ENCODE measurements at places on chromosomes 4 and X. TPM values are rescaled to one million over a fixed set of nuclear protein-coding genes. Genes with fewer than 3 reads are reported as not detected.

The NLGN3 gene
- 0.28 TPM for total RNA-seq

The RTL9 gene
- not detected for total RNA-seq

The ERCC6L gene
- total RNA-seq = 17.3 TPM

The F8A2 gene
- total RNA-seq = not detected

The GNRHR gene
- total RNA-seq = not detected

DNA sequence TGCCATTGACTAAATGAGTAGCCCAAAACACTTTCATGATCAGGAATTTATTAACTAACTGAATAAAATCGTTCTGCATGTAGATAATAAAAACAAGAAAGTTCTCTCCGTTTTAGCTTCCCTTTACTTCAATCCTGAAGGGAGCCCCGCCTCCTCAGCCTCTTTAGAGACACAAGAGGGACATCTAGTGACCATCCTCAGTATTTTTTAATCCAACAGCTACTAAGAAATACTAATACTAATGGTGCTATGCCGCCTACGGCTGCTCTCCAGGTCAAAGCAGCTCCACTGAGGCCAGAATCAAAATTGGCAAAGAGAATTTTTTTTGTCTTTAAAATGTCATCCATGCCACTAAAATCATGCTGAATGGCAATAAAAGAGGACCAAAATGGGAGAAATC, 3.2 kb upstream of the PCDH19 start:
- no peak for DNase-seq
- peaks cover 10% of the 10 kb centered on the region for H3K27me3 ChIP-seq
- no peak overlapping the region for H3K27ac ChIP-seq
- H3K4me3 ChIP-seq = no peak overlapping the region
- H3K4me1 ChIP-seq = no peaks in the 10 kb centered on the region
- H3K36me3 ChIP-seq = no peaks in the 10 kb centered on the region

DNA sequence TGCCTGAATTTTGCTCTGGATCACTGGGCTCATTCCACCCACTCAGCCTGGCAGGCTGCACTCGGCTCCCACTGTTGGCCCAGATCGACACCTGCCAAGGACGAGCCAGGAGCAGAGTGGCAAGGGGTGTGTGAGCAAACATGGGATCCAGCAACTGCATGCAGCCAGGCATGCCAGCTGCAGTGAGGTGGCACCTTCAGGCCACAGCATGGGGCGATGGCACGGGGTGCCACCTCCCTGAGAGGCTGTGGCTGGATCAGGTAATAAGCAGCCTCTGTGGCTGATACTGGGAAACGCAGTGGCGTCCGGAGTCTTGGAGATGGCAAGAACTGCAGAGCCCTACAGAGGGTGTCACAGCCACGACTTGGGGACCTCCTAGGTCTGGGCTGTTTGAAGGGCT, 244.5 kb upstream of the FSTL5 start:
- H3K27me3 ChIP-seq = no peaks in the 10 kb centered on the region
- H3K36me3 ChIP-seq = no peaks in the 10 kb centered on the region
- no peak for DNase-seq
- H3K4me1 ChIP-seq = no peaks in the 10 kb centered on the region
- H3K27ac ChIP-seq = no peak overlapping the region

GRCh38 chr4:37847311-37847884, 20.9 kb downstream of the PGM2 start:
- no peaks in the 10 kb centered on the region for H3K36me3 ChIP-seq
- no peak for DNase-seq
- no peaks in the 10 kb centered on the region for H3K27me3 ChIP-seq
- H3K4me3 ChIP-seq = no peak overlapping the region

DNA sequence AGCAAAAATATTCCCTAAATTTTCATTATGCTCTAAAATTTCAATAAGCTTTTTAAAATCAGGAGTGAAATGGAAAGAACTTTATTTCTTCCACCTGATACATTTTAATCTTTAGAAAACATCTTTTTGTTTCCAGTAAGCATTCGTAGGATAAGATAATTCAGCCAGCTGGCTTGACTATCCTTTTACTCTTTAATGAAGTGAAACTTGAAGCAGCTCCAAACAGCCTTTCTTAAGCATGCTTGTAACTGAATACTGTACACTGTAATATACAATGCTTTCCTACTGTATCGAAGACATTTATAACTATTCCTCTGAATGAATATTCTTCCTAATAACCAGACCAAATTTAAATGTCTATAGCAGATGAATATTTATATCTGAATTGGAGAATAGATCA, 98.8 kb downstream of the KLHL4 start:
- no peak overlapping the region for H3K27ac ChIP-seq
- H3K4me3 ChIP-seq = no peak overlapping the region
- H3K36me3 ChIP-seq = no peaks in the 10 kb centered on the region
- H3K4me1 ChIP-seq = peaks cover 2% of the 10 kb centered on the region
- no peaks in the 10 kb centered on the region for H3K27me3 ChIP-seq

DNA sequence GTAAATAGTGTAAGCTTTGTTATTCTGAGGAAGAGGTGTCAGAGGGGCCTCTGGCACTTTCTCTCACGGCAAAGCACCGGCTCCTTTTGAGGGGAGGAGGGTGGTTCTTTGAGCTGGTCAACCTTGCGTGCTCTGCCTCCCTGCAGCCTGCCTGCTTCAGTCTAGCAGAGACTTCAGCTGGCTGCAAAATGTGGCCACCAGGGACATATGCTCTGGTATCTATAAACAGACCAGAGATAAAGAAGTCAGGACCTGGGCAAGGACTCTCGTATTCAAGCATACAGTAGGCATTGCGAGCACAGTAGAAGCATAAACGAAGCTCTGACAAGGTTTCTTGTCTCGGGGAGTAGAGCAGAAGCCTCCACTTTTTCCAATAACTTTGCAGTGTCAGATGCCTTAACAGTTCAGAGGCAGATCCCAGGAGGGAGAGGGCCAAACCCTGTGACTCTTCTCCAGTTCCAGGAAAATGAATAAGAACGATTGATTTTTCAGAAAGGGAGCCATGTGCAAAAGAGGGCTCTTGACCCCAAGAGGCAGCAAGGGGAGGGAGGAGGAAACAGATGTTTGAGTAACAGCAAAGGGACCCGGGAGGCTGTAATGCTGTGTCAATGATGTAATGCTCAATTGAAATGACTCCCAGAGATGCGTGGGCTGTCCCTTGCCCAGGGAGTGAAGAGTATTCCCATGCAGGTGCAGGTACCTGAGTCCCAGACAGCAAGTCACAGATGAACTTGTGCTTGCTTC, 57.9 kb upstream of the TEX13D start:
- no peak overlapping the region for H3K27ac ChIP-seq
- no peaks in the 10 kb centered on the region for H3K36me3 ChIP-seq
- no peaks in the 10 kb centered on the region for H3K4me1 ChIP-seq
- H3K4me3 ChIP-seq = no peak overlapping the region
- H3K27me3 ChIP-seq = no peaks in the 10 kb centered on the region
- no peak for DNase-seq

DNA sequence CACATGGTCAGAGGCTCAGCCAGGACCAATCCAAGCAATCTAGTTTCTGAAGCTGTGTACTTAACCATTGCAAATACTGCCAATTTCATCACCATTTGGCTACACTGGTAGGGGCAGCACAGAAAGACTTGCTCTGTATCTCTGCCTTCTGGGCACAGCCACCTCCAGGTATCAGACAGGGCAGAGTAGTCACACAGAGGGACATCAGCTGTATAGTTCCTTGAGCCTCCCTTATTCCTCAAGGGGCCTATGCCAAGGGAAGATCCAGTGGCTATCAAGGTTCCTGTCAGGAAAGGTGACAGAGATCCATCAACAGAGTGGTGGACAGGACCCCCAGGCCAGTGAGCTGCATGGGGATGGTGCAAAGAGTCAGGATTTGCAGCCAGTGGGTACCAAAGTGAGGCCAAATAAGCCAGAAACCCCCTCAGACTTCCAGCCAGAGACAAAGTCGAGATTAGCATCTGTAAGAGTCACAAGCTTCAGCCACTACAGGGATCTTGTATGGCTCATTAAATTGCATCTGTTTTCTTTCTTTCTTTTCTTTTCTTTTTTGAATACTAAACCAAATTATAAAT, 381.6 kb upstream of the CPEB2 start:
- H3K4me1 ChIP-seq = no peaks in the 10 kb centered on the region
- H3K4me3 ChIP-seq = no peak overlapping the region
- H3K27ac ChIP-seq = no peak overlapping the region
- no peaks in the 10 kb centered on the region for H3K36me3 ChIP-seq
- H3K27me3 ChIP-seq = no peaks in the 10 kb centered on the region

Measured in Panc1 (cell line).